Activated CD4-positive, alpha-beta T cell treated with anti-CD3 and anti-CD28 coated beads for 24 hours (primary cell): ENCODE measurements at places on chromosomes 2 and 18.

DNA sequence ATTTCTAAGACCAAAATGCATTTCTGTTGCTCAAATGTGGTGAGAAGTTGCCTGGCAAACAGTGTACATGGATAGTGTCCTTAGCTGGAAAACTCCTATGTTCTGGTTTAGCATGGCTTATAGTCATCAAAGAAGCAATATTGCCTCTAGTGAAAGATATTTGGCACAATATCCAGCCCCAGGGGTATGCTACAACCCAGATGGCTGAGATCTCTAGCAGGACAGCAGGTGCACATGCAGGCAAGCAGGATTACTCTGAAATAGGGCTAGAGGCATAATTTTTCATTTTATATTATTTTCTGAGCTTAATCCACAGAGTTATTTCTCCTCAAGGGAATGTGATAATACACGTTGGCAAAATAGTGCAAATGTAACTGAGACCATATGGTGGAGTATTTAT, 34.0 kb downstream of the CCDC195 start:
- DNase-seq: no peak

DNA sequence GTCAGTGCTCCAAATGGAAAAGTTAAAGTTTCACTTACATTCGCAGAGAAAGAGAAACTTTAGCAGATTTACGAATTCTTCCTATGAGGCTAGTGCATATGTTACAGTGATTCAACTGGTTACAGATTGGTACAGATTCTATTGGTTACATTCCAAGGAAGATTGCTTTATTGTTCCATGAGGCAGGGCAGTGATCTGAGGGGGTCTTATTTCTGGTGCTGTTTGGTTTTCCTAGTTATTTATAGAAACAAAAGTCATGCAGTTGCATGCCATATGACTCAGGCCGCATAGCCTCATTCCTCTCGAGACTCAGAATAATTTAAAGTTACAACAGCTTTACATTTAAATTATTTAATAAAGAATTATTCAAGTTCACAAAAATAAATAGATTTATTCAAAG, 385.4 kb upstream of the SYT4 start:
- no peak for DNase-seq

DNA sequence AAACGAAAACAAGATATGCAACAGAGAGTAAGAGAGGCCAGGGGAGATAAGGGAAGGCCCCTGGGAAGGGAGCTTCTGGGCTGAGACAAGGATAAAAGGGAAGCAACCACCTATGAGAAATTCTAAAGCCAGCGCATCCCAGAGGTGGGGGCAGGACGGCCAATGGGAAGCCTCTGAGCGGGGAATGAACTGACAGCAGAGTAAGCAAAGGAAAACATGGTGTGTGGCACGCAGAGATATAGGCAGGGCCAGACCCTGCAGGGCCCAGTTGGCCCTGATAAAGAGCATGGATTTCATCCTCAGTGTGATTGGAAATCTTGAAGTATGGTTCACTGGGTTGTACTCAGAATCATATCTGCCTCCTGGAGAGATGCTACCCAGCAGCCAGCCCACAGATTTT, 78.7 kb downstream of the IRS1 start:
- DNase-seq: no peak

- DNase-seq: no peak
Observed at GRCh38 chr2:183124957-183125255, 663 bp downstream of the NUP35 start.

DNA sequence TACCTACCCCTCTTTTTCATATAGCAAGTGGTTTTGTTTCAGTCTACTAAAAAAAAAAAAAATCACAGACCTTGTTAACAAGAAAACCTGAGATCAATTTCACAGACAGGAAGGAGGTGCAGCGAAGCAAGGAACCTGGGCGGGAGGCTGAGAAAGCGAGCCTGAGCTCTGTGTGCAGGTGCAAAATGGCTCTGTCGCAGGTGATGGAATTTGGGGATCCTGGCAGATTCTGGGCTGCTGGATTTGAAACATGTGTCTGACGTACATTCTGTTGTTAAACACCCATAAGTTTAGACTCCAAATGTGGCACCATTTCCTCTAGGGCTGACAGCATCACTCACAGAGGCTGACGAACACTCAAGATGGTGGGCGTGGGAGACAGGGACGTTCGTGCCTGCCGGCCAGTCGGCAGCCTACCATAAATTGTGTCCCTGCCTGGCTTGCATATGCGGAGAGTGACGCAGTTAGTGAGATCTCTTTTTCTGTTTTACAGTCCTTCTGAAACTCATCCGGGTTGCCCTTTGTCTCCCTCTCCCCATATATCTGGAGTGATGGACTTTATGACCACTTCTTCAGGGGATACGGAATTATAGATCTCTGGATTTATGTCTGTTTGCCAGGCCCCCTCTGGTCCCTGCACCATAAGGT, 8.8 kb upstream of the DDX1 start:
- no peak for DNase-seq
